ENCODE measurements at places on chromosomes 11 and 22. TPM values are rescaled to one million over a fixed set of nuclear protein-coding genes. Genes with fewer than 3 reads are reported as not detected.

Gene MED15
- total RNA-seq = 30.3 TPM

Gene C11orf42
- total RNA-seq = not detected

Gene ANO1
- total RNA-seq = 16.4 TPM

Gene LRRC74B
- not detected for total RNA-seq

Gene MYBPC3
- not detected for total RNA-seq

Gene RAPSN
- 0.19 TPM for total RNA-seq

Gene NXPE1
- total RNA-seq = not detected

Gene TMEM126A
- total RNA-seq = 41.2 TPM

Gene EMSY
- total RNA-seq = 11.8 TPM

Gene ALDH3B2
- not detected for total RNA-seq

Gene EFEMP2
- total RNA-seq = 78.6 TPM

Gene ZP1
- total RNA-seq = not detected

Gene SCUBE2
- total RNA-seq = 5.5 TPM

Gene OR10D3
- total RNA-seq = not detected

Gene ART5
- not detected for total RNA-seq

Gene MRGPRX4
- total RNA-seq = not detected

Gene API5
- total RNA-seq = 68.7 TPM

Gene PDE2A
- total RNA-seq = 2.9 TPM

Gene LRRC56
- total RNA-seq = 0.25 TPM

Gene ARL14EP
- total RNA-seq = 18.6 TPM

Gene CNGA4
- total RNA-seq = 0.06 TPM

Gene KDM4D
- total RNA-seq = 0.53 TPM

Gene CHRM1
- total RNA-seq = not detected

Gene GRIK4
- total RNA-seq = under 0.01 TPM

Gene GAB4
- total RNA-seq = not detected

Gene PDGFD
- total RNA-seq = 1.3 TPM

Gene HBE1
- not detected for total RNA-seq

Gene BAIAP2L2
- total RNA-seq = 2.0 TPM

Gene RAB3IL1
- total RNA-seq = 10.0 TPM

Gene CCDC15
- 1.7 TPM for total RNA-seq

Gene LAYN
- total RNA-seq = 27.1 TPM

Gene BARX2
- not detected for total RNA-seq

Gene MRPL21
- 58.6 TPM for total RNA-seq

Gene ZFTA
- total RNA-seq = 12.4 TPM

Gene NXPE2
- 0.06 TPM for total RNA-seq

Gene FERMT3
- 96.3 TPM for total RNA-seq

Gene LPXN
- 3.9 TPM for total RNA-seq

Gene FBLN1
- 26.6 TPM for total RNA-seq

Gene BTBD10
- 66.6 TPM for total RNA-seq

Gene CPT1A
- total RNA-seq = 80.5 TPM

Measured in aortic smooth muscle cell (primary cell).